Cardiac muscle cell (in vitro differentiated cells and primary cell): ENCODE measurements at places on chromosomes 4 and X.
A peak's percentile ranks its signal among the peaks of the same experiment; 100 is the strongest.

DNA sequence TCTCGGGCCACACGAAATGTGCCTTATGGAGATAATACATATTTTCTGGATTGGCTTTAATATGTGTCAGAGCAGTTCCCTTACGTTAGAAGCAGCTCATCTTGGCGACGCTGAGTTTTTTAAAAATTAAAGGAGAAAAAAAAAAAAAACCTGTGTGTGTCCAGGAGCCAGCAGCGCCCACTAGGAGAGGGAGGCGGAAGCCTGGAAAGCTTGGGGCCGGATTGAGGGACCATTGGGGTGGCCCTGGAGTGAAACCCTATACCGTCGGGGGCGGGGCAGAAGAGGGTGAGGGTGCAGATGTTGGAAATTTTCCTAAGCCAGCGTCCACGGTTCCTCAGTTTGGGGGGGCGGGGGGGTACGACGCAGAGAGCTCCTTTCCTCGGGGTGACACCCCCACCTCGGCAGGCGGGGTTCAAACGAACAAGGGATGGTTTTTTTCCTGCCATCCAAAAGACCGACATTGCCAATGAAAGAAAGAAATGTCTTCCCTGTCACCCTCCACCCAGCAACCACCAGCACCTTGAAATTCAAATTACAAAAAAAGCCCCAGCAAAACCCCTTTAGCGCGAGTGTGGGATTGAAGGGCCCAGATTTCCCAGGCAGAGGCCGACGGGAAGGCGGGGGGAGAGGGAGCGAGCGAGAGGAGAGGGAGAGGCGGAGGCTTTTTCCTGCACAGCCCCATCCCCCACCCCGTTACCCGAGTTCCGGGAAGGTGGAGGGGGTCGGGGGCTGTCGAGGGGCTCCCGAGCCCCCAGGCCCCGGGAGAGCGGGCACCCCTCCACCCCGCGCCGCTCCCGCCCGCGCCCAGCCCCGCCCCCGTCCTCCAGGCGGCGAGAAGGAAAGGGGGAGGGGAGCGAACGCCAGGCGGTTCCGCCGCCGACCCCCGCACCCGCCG is 859 bp downstream of the SMARCA1 start:
- DNase-seq = peak; percentile 67

GRCh38 chr4:168550064-168550766 is 53.4 kb downstream of the PALLD start:
- DNase-seq = no peak

GRCh38 chr4:154456240-154456639 is 35.4 kb downstream of the DCHS2 start:
- DNase-seq = no peak

DNA sequence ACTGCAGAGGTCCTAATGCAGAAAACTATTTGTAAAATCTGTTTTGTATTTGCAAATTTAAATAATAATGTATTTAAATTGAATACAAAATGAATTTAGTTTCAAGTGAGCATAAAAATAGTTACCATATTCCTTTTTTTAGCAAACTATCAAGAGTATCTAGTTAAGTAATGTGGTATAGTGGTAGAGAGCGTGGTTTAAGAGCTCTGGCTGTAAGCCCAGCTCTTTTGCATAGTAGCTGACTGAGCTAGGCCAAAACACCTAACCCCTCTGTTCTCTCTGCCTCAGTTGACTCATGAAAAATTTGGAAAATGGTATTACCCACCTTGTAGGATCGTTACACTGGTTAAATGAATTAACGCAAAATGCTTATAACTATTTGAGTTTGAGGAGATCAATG is 18.1 kb upstream of the ADAD1 start:
- no peak for DNase-seq

- DNase-seq = no peak
Observed at GRCh38 chrX:129717892-129718291, 20.9 kb upstream of the XPNPEP2 start.

DNA sequence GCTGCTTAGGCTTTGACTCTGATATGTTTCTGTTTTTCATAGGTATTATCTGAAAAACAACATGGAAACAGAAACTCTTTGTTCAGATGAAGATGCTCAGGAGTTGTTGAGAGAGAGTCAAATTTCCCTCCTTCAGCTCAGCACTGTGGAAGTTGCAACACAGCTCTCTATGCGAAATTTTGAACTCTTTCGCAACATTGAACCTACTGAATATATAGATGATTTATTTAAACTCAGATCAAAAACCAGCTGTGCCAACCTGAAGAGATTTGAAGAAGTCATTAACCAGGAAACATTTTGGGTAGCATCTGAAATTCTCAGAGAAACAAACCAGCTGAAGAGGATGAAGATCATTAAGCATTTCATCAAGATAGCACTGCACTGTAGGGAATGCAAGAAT is 238.6 kb downstream of the RAPGEF2 start:
- DNase-seq = peak; percentile 63

GRCh38 chrX:22338740-22339139 is 66.0 kb downstream of the CBLL2 start:
- DNase-seq = no peak

- DNase-seq = no peak
Observed at GRCh38 chr4:16812041-16812440, 86.4 kb downstream of the LDB2 start.

DNA sequence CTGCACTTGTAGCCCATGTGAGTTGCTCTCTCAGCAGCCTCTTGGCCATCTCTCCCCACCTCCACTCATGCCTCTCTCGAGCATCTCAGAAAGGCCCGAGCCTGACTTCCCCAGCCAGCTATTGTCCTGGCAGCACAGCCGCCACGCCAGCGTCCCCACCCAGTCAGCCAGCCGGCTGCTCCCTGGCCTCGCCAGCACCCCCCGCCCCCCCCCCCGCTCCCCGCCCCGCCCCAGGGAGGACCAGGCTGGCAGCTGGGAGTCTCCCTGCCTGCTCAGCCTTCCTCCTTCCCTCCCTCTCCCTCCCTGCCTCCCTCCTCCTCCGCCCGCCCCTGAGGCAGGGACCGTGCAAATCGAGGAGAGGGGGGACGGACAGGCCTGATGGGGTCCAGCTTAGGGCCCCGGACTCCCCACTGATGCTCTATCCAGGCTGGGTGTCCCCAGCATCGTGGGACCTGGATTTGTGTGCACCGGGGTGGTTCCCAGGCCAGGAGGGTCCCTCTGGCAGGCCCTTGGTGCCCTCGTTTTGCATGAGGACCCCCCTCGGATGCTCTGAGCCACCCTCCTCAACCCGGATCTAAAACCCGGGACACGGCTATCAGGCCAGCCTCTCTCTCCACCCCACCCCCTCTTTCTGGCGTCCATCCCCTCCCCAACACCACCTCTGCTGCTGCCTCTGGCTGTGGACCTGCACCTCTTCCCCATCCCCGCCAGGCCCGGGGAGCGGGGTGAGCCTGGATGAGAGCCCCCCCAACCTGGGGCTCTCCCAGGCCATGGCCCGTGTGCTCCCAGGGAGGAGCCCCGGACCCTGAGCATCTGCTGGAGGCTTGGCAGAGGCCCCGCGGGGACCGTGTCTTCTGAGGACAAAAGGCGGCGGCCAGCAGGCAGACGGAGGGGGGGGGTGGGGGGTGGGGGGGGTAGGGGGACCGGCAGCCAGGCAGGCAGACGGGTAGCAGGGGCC is at the start of gene GPR173:
GPR173 (plus strand) TSS at position 621 of the 958 bp plus-strand sequence. CDS start 27,833 bp downstream, outside the sequence.
- DNase-seq = peak; percentile 79
